ENCODE measurements at places on chromosomes 13 and 19.

DNA sequence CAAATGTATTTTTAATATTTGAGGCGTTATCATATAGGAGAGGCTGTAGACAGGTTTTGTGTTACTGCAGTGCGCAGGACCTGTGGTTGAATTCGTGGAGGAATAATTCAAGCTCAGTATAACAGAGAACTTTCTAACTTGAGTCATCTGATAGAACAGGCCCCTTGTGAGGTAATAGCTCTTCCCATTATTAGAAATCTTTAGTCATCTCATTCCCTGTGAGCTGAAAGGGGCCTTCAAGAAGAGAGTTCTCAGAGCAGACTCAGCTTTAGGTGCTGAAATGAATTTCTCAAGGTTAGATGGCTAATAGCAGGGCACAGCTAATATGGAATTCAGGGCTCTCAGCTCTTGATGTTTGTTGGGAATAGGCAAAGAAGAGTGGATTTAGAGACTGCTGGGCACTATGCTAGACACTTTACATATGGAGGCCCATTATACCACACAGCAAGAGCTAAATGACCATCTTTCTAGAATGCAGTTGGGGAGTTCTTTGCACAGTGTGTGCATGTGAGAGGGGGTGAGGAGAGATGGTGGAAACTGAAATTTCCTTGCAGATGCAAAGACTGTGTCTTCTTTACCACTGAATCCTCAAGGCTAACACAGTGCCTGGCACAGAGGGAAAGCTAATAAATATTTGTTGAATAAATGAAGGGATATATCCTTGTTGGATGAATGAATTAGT, 89.5 kb downstream of the DGKH start:
- no peaks in the 10 kb centered on the region for H3K27me3 ChIP-seq
- DNase-seq: no peak

- peaks cover 25% of the 10 kb centered on the region for H3K4me1 ChIP-seq
- H3K27ac ChIP-seq: peak overlapping the region; percentile 80
- peak overlapping the region; percentile 89 for H3K4me3 ChIP-seq
- no peaks in the 10 kb centered on the region for H3K27me3 ChIP-seq
These were observed 109.3 kb upstream of the MLNR start for GRCh38 chr13:49110913-49111170.

- peaks cover 24% of the 10 kb centered on the region for H3K27me3 ChIP-seq
- H3K4me1 ChIP-seq: peaks cover 40% of the 10 kb centered on the region
- H3K4me3 ChIP-seq: peak overlapping the region; percentile 50
These were observed 11.1 kb upstream of the NANOS3 start for GRCh38 chr19:13865571-13866462.

- H3K27ac ChIP-seq: no peak overlapping the region
- no peaks in the 10 kb centered on the region for H3K36me3 ChIP-seq
- no peak for DNase-seq
- H3K4me1 ChIP-seq: peaks cover 9% of the 10 kb centered on the region
- H3K27me3 ChIP-seq: no peaks in the 10 kb centered on the region
These were observed 6.8 kb downstream of the CYSLTR2 start for GRCh38 chr13:48660361-48661076.

DNA sequence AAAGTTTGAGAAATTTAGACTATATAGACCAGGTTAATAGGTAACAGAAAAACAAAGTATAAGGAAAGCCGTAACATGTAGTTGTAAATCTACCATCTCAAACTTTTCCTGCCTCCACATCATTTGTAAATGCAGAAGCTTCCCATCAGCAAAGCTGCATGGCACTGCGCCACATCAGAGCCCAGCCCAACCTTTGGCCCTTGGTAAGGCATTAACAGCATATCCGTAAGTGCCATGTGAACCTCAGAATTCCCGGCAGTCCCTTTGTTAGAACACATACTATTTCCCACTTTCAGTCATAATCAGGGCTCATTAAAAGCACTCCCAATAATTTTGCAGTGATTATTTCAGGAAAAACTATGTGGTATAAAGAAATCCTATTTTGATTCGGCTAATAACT, 51.6 kb downstream of the MPHOSPH8 start:
- no peak overlapping the region for H3K4me3 ChIP-seq
- no peak overlapping the region for H3K27ac ChIP-seq
- H3K36me3 ChIP-seq: peaks cover 20% of the 10 kb centered on the region
- DNase-seq: no peak
- no peaks in the 10 kb centered on the region for H3K27me3 ChIP-seq

DNA sequence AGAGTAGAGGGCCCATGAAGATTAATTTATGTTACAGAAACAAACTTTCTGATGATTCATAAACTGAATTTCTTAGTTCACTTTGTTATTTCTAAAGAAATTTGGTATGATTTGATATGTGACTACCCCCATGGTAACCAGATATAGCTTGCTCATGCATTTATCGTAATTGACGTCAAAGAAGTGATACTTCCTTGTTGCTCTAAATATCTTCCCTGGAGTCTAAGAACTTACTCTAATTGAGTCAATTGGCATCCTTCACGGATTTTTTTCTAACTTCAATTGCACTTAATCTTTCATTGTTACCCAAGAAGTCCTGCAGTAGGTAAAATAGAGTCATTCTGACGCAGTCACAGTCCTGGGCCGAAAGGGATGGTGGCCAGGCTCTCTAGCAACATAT, 240.9 kb downstream of the GPC5 start:
- H3K4me3 ChIP-seq: no peak overlapping the region
- H3K4me1 ChIP-seq: no peaks in the 10 kb centered on the region
- no peak for DNase-seq
- no peak overlapping the region for H3K27ac ChIP-seq

- H3K27ac ChIP-seq: no peak overlapping the region
- H3K4me1 ChIP-seq: no peaks in the 10 kb centered on the region
These were observed 17.3 kb downstream of the ZFR2 start for GRCh38 chr19:3851254-3852176.

GRCh38 chr19:48152551-48152950, 17.6 kb downstream of the LIG1 start:
- peaks cover 53% of the 10 kb centered on the region for H3K36me3 ChIP-seq
- H3K27me3 ChIP-seq: no peaks in the 10 kb centered on the region
- peak; percentile 77 for DNase-seq
- peaks cover 4% of the 10 kb centered on the region for H3K4me1 ChIP-seq
- H3K4me3 ChIP-seq: no peak overlapping the region
- no peak overlapping the region for H3K27ac ChIP-seq

DNA sequence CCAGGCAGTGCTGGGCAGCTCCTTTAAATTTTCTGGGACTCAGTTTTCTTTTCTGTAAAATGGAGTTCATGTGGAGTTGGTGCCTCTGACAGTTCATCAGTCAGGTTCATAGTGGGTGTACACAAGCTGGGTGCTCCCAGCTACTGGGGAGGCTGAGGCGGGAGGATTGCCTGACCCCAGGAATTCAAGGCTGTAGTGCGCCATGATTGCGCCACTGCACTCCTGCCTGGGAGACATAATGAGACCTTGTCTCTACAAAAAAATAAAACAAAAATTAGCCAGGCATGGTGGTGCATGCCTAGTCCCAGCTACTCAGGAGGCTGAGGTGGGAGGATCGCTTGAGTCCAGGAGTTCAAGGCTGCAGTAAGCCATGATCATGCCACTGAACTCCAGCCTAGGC, 21.1 kb downstream of the IQCN start:
- DNase-seq: no peak
- peaks cover 23% of the 10 kb centered on the region for H3K27me3 ChIP-seq
- no peak overlapping the region for H3K27ac ChIP-seq
- H3K36me3 ChIP-seq: no peaks in the 10 kb centered on the region
- no peaks in the 10 kb centered on the region for H3K4me1 ChIP-seq

DNA sequence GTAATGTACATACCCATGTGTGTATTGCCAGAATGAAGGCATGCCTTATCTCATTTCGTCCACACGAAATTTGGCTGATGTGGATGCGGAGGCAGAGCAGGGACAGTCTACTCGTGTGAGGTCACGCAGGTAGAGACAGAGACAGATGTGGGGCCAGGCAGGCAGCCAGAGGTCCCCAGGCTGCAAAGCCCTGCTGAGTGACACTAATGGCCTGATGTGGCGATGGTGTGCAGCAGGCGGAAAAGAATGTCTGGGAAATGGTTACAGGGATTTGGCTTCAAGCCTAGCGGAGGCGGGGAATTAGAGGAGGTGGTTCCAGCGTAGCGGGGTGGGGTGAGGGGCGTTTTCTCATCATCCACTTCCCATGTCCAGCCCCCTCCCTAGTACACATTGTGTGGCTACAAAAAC, 4.2 kb upstream of the IZUMO2 start:
- H3K36me3 ChIP-seq: no peaks in the 10 kb centered on the region
- no peak overlapping the region for H3K27ac ChIP-seq
- H3K4me3 ChIP-seq: no peak overlapping the region
- no peaks in the 10 kb centered on the region for H3K4me1 ChIP-seq

- no peak for DNase-seq
- H3K36me3 ChIP-seq: no peaks in the 10 kb centered on the region
- H3K27ac ChIP-seq: no peak overlapping the region
- no peak overlapping the region for H3K4me3 ChIP-seq
These were observed 4.6 kb downstream of the SIX5 start for GRCh38 chr19:45764475-45764874.

DNA sequence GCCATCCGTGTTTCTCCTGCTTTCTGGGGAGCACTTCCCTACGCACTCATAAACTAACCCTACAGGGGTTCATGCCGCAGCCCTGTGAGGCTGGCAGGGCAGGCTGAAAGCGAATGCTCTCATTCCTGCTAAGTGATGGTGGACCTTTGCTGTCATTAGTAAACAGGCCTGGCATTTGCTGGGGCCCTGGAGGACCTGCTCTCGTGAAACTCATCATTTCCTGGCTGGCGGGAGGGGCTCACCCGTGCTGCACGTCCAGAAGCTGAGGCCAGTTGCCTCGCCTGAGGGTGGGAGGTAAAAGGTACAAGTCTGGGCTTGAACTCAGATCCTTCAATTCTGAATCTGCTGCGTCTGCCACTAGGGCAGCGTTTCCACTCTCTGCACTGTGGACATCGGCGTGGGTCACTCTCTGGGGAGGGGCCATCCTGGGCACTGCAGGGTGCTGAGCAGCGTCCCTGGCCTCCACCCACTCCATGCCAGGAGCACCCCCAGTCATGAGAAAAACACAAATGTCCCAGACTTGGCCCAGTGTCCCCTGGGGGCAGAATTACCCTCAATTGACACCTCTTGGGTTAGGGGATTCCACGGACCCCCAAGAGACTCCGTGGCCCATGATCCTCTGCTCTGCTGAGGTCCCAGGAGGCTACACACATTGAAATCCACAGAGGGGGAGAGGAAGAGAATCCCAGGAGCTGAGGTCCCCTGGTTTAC, 7.0 kb downstream of the MOB3A start:
- no peaks in the 10 kb centered on the region for H3K27me3 ChIP-seq
- H3K36me3 ChIP-seq: peaks cover 65% of the 10 kb centered on the region
- peak overlapping the region; percentile 67 for H3K4me3 ChIP-seq
- peak; percentile 52 for DNase-seq
- peaks cover 69% of the 10 kb centered on the region for H3K4me1 ChIP-seq

GRCh38 chr19:41784743-41785142, 11.6 kb upstream of the CEACAM3 start:
- no peak overlapping the region for H3K27ac ChIP-seq
- H3K27me3 ChIP-seq: peaks cover 38% of the 10 kb centered on the region
- H3K36me3 ChIP-seq: no peaks in the 10 kb centered on the region
- H3K4me1 ChIP-seq: peaks cover 17% of the 10 kb centered on the region

GRCh38 chr19:55454787-55455243, 6.6 kb downstream of the ISOC2 start:
- no peak overlapping the region for H3K27ac ChIP-seq
- peaks cover 11% of the 10 kb centered on the region for H3K4me1 ChIP-seq
- H3K4me3 ChIP-seq: no peak overlapping the region
- H3K27me3 ChIP-seq: peaks cover 20% of the 10 kb centered on the region

GRCh38 chr19:13269348-13269747, 119.1 kb downstream of the IER2 start:
- H3K4me1 ChIP-seq: peaks cover 3% of the 10 kb centered on the region
- no peak overlapping the region for H3K4me3 ChIP-seq
- no peak for DNase-seq
- no peaks in the 10 kb centered on the region for H3K36me3 ChIP-seq
- H3K27ac ChIP-seq: no peak overlapping the region

DNA sequence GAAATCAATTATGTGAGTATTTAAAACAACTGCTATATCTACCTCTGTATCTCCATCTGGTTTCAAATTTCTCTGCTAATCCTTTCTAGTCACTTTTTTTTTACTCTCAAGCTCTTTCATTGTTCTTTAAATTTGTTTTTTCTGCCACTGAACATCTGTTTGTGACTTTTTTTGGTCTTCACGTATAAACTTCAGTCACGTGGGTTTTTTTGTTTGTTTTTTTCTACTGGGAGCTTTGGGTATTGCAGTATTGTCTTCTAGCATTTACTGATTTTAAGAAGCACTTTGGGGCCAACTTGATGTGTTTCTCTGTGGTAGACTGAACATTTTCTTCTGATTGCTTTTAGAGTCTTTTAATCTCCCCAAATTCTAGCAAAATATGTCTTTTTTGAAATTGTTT, 262.6 kb upstream of the RXFP2 start:
- DNase-seq: no peak
- H3K4me3 ChIP-seq: no peak overlapping the region
- H3K4me1 ChIP-seq: no peaks in the 10 kb centered on the region
- H3K27ac ChIP-seq: no peak overlapping the region
- no peaks in the 10 kb centered on the region for H3K27me3 ChIP-seq

DNA sequence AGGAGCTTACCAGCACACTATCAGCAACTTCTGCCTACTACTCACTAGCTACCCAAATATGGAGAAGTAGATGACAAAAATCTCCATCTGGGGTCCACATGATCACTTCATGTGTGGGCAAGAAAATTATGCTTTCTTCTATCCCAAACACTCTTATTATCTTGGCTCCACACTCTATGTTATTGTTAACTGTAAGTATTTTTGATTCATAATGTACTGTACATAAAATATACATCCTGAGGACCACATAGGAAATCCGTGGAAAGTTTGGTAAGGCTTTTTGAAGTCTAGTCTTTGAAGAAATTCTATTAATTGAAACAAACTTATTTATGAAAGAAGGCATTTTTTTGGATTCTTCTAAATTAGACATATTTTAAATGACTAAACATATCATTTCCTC, 378.8 kb downstream of the DACH1 start:
- DNase-seq: no peak
- H3K4me3 ChIP-seq: no peak overlapping the region
- no peak overlapping the region for H3K27ac ChIP-seq
- no peaks in the 10 kb centered on the region for H3K4me1 ChIP-seq
- H3K36me3 ChIP-seq: no peaks in the 10 kb centered on the region
- H3K27me3 ChIP-seq: no peaks in the 10 kb centered on the region

- peaks cover 22% of the 10 kb centered on the region for H3K27me3 ChIP-seq
- no peak overlapping the region for H3K4me3 ChIP-seq
- no peak overlapping the region for H3K27ac ChIP-seq
- H3K36me3 ChIP-seq: no peaks in the 10 kb centered on the region
- no peak for DNase-seq
These were observed 5.5 kb upstream of the ZNF175 start for GRCh38 chr19:51565583-51565982.
